ENCODE measurements at places on chromosomes 4 and X. TPM values are rescaled to one million over a fixed set of nuclear protein-coding genes. Genes with fewer than 3 reads are reported as not detected.

- DNase-seq: no peak
Observed at GRCh38 chrX:70172221-70172620, 5.1 kb upstream of the DGAT2L6 start.

DNA sequence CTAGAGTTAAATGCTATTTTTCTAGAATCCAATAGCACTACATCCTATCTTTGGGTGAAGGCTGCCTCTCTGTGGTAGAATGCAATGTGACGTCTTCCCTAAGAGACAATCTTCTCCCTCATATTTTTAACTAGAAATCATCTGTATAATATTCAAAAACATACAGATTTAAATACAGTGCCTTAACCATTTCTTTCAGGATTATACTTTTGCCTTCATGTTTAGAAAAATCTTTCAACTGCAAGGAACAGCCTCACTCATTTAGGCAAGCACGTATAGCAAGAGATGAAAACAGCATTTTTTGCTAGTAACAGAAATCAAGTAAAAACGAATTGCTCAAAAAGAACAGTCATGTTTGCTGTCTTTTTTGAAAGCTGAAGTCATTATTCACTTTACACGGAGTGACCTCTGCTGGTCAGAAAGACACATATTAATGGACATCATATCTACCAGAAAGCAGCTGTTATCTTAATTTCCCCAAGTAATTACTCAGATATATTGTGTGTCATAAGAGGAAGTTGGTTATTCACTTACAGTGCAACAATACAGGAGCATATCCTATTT is 422.3 kb downstream of the STPG2 start:
- DNase-seq: no peak

Gene UGT2B15
- polyA plus RNA-seq: not detected

Gene CD38
- polyA plus RNA-seq: 1.2 TPM

- no peak for DNase-seq
Observed at GRCh38 chr4:95180531-95181242, 368.1 kb downstream of the UNC5C start.

Gene HMX1
- not detected for polyA plus RNA-seq

- no peak for DNase-seq
Observed at GRCh38 chr4:23260511-23260910, 567.8 kb downstream of the GBA3 start.

GRCh38 chr4:89067417-89067816 is 10.4 kb upstream of the FAM13A start:
- DNase-seq: no peak

Gene RASSF6
- 9.2 TPM for polyA plus RNA-seq

Gene TMPRSS11F
- not detected for polyA plus RNA-seq

Gene GABRE
- polyA plus RNA-seq: 5.5 TPM

Gene DKK2
- 6.2 TPM for polyA plus RNA-seq

- no peak for DNase-seq
Observed at GRCh38 chrX:28189011-28189410, 207.8 kb upstream of the DCAF8L1 start.

Measured in renal cortex interstitium (tissue), 15 donors.